ENCODE measurements at places on chromosomes 5 and 9.

GRCh38 chr9:98536542-98537173 lies 172.1 kb downstream of the GABBR2 start:
- DNase-seq = no peak

- DNase-seq = no peak
Observed at GRCh38 chr5:180441564-180442051, 52.6 kb upstream of the CNOT6 start.

DNA sequence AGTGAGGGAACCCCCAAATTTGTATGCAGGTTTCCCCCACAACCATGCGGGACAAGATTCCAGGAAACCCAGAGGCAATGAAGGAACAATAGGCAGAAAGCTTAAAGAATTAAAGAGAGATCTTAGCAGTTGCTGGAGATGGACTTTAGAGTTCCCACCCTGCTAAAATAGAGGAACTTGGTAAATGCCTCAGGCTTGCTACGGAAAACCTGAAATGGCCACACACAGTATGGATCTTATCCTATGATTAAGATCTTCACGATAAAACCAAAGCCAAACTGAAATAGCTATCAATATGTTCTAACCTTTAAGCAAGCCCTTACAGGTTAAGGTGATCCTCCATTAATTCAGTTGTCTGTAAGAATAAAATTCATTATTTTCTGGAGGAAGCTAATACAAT lies 148.3 kb downstream of the RANBP17 start:
- no peak for DNase-seq

GRCh38 chr5:139958432-139959148 lies 84.5 kb downstream of the NRG2 start:
- no peak for DNase-seq

DNA sequence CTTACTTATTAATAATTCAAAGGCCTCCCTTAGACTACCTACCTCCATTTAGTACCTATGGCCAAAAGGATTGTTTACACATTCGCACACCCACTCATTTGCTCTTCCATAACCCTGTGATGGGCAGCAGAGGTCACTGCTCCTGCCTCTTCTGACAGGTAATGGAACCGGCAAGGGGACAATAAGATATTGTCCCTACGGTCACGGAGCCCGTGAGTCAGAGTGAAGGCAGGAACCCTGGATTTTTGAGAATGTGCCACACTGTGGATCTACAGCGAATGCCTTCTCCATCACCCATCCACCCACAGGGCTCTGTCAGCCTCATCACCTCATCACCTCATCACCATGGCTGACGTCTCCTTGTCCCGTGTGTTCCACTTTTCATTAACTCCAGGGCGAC lies 132.3 kb downstream of the MYO10 start:
- DNase-seq = no peak

DNA sequence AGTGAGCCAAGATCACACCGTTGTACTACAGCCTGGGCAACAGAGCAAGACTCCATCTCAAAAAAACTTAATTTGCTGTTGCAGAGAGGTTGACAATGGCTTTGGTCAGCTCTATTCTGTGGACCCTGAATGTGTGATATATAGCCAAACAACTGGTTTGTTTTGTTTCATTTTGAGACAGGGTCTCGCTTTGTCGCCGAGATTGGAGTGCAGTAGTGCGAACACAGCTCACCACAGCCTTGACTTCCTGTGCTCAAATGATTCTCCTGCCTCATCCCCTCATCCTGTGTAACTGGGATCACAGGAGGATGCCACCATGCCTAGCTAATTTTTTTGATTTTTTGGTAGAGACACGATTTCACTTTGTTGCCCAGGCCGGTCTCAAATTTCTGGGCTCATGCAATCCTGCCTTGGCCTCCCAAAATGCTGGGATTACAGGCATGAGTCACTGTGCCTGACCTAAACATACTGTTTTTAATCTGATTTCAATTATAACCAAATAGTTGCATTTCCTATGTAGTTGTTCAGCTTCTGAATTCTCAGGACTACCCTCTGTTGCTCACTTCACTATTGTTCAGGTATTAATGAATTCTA lies 9.8 kb downstream of the RNF183 start:
- DNase-seq = peak; percentile 67

DNA sequence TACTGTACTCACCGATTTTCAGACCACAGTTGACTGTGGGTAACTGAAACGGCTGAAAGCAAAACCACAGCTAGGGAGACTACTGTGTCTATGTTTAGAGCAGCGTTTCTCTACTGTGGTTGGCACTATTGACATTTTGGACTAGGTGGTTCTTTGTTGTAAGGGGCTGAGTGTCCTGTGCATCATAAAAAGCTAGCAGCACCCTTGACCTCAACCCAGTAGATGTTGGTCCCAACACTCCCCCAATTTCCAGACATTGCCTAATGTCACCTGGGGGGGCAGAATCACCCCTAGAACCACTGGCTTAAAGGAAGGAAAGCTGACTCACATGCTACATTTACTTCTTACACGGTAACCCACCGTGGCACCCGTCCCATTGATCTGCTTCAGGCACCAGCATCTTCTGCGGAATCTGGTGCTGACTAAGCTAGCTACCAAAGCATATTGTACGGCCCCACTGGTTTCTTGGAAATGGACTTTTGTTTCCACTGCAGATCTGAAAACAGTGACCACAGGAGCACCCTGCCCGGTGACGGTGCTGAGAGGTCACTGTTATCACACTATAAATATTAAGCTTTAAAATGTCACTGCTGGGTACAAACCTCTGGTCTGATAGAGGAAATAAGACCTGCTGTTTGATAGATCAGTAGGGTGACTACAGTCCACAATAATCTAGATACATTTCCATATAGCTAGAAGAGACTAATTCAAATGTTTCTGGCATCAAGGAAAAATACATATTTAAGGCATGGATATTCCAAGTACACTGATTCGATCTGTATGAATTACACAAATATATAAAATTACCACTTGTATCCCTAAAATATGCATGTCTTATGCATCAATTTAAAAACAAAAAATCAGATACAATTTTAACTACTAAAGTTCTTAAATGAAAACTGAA lies 151.4 kb downstream of the HSD17B3 start:
- DNase-seq = no peak

DNA sequence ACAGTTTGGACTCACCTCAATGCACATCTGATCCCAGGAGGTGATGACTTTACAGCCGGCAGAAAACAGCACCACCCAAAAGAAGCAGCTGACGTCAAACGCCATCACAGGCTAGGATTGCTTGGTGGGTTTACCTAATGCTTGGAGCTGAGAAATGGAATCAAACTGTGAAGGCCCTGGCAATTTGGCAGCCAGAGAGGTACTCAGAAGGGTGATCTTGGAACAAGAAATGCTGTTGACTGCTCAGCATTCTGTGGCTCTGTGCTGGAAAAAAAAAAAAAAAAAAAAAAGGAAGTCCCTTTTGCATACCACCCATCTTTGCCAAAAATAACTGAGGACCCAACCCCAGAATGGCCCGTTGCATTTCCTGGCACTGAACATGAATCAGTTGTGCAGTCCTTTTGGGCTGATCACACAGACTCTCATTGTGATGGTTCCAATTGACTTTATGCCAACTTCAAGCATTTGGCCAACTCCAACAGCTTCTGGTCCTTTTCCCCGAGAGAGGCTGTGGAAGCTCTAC lies at the start of gene CD180:
Gene CD180, minus strand, starts transcription at position 263 of the 523 bp plus-strand sequence. Its CDS starts 158 bp downstream, at position 105.
- no peak for DNase-seq

- DNase-seq = no peak
Observed at GRCh38 chr9:121917375-121918335, 175.5 kb downstream of the TTLL11 start.

Measured in AG09319 (cell line).